Lower leg skin (tissue), 4 donors: ENCODE measurements at places on chromosomes 2 and 18.

GRCh38 chr2:120631236-120631635 lies 104.4 kb upstream of the GLI2 start:
- DNase-seq: peak; percentile 60

DNA sequence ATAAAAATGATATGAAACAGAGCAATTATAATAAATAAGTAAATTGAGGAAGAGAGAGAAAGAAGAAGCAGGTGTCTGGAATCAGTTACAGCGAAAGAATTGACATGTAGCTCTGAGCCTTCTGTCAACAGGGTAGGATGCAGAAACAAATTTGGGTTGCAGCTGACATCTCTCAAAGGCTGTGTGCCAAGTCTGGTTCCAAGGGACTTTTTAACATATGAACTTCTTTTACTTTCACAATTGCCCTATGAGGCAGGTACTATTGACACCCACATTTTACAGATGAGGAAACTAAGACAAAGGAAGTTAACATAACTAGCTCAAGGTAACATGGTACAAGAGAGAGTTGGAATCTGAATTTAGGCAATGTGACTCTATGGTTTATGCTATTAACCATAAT lies 260.0 kb downstream of the ASXL3 start:
- no peak for DNase-seq

DNA sequence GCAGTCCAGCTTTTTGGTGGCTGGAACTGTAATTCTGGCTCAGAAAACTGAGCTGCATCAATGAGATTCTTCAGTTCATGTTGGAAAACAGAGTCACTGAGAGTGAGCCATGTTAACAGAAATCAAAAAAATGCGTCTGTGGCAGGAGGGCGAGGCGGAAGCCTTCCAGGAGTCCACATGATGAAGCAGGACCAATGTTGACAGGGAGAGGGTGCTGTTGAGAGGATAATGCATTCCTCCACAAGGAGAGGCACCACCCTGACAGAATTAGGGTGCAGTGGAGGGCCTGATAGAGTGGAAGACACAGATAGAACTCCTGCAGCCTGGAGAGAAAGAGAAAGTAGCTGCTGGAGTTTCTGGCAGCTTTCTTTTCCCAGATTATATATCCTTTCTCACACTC lies 111.5 kb downstream of the MGAT5 start:
- DNase-seq: no peak

GRCh38 chr18:54958704-54959625 lies at the start of gene CCDC68:
TSS of gene CCDC68 (minus strand) at chr18:54959461. CDS start at chr18:54942791, 16,670 bp downstream.
- no peak for DNase-seq

DNA sequence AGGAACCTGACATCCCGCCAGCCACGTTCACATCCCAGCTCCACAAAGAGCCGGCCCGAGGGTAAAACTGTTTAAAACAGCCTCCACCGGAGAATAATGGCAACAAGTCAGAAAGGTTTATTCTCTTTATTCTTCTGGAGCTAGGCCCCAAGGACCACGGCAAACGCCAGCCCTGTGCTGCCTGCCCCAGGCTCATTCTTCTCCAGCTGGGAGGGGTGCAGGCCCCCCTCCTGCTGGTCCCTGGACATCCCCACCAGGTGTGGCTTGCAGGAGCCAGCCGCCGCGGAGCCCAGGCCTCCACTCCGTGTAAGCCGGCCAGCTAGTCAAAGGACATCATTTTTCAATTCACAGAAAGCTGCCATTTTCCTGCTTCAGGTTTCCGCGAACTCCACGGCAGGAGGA lies 65.8 kb upstream of the SALL3 start:
- peak; percentile 57 for DNase-seq

GRCh38 chr2:131044075-131044756 lies 49.0 kb downstream of the FAM168B start:
- DNase-seq: peak; percentile 80
